ENCODE measurements at places on chromosomes 1 and 21.

DNA sequence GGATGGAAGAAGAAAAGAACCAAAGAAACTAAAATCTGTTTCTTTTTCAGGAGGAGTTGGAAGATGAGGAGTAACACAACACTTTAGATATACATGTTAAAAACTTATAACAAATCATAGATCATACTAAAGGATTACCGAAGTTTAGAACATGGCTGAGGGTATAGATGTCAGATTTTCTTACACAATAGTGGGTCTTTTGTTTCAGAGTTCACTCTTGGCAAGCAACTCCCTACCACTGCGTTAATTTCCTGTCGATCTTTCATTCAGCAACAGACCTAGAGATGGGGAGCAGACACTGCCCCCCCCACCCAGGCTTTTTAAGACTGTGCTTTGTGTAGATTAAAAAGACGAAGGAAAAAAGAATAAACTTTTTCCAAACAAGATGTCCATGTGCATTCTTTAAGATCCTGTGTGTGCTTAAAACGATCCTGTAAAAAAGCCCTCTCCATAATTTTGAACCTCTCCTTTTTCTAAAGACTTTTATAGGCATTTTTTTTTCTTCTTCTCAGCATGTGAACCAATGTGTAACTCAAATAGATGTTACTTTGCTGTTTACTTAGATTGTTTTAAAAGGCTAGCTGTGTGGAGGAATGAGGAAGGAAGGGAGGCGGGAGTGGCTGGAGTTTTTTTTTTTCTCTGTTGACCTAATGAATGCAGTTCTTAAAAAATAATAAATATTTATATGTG lies 50.4 kb downstream of the NFIA start:
- DNase-seq: peak; percentile 69

GRCh38 chr1:220983877-220984635 lies 104.8 kb downstream of the HLX start:
- DNase-seq: peak; percentile 55

DNA sequence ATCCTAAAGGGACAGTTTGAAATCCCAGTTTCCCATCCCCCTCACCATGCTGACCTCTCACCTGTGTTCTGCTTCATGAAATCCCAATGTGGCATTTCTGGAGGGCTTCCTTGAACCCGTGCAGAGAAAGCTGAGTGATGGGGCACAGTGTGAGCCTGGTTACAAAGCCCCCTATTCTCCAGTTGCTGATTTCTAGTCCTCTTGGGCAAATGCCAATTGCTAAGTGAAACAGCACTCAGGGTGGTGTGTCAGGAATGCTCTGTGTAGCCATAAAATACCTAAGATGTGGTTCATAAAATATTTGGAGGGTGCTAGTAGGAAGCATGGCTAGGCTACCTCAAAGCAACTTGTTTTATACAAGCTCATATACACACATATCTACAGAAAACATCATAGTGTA lies 32.0 kb downstream of the SUSD4 start:
- no peak for DNase-seq

DNA sequence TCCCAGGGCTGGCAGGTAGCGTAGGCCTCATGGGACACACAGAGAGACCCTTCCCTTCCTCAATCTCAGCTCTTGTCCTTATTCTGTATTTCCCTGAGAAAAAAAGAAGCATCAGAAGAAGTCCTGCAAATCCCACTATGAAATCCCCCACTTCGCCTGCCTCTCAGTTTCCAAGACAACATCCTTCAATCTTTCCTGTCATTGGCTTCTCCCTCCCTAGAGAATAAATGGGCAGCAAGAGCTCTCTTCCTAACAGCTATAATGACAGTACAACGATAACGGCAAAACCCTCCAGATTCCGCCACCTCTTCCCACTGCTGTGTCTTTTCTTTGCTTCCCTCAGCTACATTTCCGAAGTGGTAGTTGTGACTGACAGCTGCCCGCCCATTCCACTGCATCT lies 41.6 kb upstream of the NTPCR start:
- DNase-seq: no peak

- DNase-seq: peak; percentile 49
These were observed 10.0 kb upstream of the LBR start for GRCh38 chr1:225437710-225438437.

GRCh38 chr21:39663066-39663465 lies 50.3 kb downstream of the B3GALT5 start:
- no peak for DNase-seq

DNA sequence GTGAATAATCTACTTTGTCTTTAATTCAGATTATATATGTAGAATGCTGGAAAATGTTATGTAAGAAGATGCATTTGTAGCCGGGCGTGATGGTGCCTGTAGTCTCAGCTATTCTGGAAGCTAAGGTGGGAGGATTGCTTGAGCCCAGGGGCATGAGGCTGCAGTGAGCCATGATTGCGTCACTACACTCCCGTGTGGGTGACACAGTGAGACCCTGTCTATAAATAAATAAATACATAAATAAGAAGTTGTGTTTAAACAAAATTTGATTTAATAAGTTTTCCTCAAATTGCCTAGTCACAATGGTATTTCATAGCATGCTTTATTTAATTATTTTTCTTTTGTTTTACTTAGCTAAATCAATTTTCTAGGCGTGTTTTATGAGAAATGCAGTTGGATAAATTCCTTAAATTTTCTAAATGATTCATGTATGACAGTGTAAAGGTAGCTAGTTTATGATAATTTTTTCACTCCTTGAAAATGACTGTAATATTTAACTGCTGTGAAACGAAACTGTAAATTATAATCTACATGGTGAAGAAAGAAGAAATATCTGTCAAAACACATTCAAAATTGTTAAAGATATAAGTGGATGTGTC lies 232.6 kb downstream of the SRGAP2C start:
- no peak for DNase-seq

DNA sequence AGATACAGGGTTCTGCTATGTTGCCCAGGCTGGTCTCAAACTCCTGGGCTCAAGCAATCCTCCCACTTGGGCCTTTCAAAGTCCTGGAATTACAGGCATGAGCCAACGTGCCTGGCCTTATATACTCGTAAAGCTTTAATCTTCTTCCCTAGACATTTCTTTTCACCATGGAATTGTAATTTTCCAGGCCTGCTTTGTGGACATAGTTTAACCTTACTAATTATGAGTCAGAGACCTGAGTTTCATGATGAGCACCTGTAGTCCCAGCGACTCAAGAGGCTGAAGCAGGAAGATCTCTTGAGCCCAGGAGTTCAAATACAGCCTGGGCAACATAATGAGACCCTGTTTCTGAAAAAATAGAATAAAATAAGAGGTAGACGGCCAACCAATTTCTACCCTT lies 12.3 kb downstream of the PATJ start:
- DNase-seq: no peak

DNA sequence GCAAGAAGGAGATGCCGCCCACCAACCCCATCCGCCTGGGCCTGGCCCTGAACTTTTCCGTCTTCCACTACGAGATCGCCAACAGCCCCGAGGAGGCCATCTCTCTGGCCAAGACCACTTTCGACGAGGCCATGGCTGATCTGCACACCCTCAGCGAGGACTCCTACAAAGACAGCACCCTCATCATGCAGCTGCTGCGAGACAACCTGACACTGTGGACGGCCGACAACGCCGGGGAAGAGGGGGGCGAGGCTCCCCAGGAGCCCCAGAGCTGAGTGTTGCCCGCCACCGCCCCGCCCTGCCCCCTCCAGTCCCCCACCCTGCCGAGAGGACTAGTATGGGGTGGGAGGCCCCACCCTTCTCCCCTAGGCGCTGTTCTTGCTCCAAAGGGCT lies 732 bp downstream of the SFN start:
- DNase-seq: no peak

DNA sequence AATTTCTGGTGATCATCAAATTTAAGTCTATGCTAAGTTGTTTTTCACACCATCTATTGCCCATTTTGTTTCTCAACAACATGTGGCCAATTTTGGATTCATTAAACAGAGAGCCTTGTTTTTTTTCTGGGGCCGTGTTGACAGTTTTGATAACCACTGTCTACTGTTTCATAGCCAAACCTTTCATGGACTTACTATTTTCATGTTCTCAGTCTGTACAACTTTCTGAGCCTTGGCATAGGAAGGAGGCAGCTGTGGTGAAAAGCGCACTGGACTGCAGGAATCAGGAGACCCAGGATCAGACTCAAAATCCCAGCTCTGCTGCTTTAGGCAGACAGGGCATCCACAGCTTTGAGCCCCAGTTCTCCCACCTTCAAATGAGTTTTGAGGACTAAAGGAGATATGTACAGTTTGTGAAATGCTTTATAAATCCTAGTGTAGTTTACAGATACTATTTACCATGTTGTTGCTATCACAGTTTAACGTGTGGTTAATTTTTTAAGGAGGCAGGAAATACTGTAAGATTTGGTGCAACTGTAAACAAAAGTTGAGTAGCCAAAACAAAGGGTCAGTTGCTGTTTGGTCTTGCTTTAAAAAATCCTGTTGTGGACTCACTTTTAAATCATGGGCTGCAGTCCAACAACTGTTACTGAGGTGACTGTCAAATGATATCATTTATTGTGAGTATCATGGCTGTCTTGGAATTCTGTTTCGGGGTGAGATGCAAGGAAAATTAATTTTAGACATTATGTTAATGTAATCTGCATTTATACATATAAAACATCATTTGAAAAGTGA lies 2.9 kb downstream of the MACO1 start:
- peak; percentile 40 for DNase-seq
